ENCODE measurements at places on chromosomes 5 and 9.

DNA sequence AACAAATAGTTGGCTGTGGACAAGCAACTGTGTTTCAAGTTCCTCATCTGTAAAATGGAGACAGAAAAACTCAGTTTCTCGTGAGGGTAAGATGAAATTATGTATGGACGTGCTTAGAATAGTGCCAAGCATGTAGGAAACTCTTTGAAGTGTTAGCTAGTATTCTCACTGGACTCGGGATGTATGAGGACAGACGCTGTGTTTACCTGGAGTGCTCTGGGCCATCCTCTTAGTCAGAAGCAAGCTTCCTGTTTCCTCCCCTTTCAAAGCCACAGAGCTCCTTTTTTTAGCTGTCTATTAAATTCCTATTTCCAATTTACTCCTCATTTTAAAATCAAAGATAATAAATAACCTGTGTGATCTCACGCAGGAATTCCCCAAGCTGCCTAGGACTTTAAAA is 23.8 kb upstream of the IQGAP2 start:
- DNase-seq, result no peak

- no peak for DNase-seq
Observed at GRCh38 chr5:173691931-173692330, 75.5 kb upstream of the BOD1 start.

DNA sequence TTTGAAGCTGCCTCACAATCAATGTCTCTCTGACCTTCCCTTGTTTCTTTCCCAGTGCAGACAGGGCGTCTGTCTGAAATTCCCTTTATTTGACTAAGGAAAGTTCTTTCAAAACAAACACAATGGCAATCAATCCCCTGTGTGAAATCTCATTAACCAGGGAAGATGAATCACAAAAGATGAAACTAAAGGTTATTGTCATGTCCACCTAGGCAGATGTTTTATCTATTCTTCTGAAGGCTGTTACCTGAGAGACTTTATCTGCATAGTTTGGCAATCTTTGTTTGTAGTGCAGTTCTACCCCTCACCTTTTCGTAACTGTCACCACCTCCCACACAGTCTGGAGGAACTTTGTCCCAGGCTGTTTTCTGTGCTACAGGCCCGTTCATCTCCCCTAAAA is 217.5 kb upstream of the RIOK2 start:
- no peak for DNase-seq

DNA sequence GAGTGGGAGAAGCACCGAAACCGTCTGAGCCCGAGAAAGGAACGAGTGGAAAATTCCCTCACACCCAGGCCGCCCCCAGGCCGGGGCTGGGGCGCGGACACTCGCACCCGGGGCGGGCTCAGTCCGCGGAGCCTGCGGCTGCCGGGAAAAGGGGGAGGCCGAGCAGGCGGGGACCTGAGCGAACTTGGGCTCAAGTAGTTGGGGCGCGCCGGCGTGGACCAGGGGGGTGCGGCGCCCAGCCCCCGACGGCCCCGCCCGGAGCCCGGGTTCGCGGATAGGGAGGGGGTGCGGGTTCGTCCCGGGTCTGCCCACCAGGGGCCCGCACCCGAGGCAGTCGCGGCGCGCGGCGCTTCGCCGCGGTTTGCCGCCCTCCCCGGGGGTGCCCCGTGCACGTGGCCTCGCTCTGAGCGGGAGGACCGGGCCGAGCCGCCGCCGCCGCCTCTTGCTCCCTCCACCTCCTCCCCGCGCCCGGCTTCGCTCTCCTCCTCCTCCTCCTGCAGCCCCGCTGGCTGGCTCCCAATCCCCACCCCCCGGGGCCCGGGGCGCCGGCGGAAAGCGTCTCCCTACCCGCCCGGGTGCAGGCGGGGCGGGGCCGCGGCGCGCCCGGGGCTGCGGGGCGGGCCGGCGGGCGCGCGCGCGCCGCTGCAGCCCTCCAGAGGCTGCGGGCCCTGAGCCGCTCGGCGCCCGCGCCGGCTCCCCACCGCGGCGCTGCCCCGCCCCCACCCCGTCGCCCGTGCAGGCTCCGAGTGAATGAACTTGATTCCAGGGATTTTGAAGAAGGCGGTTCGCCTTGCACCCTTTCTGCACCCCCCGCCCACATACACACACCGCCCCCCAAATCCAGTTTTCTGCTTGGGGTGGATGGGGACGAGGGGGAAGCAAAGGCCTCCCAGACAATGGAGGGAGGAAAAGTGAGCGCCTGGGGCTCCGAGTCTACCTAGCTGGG is 1.3 kb upstream of the NFIB start:
- DNase-seq, result peak; percentile 96

- no peak for DNase-seq
Observed at GRCh38 chr5:139565411-139566305, 4.5 kb downstream of the UBE2D2 start.

DNA sequence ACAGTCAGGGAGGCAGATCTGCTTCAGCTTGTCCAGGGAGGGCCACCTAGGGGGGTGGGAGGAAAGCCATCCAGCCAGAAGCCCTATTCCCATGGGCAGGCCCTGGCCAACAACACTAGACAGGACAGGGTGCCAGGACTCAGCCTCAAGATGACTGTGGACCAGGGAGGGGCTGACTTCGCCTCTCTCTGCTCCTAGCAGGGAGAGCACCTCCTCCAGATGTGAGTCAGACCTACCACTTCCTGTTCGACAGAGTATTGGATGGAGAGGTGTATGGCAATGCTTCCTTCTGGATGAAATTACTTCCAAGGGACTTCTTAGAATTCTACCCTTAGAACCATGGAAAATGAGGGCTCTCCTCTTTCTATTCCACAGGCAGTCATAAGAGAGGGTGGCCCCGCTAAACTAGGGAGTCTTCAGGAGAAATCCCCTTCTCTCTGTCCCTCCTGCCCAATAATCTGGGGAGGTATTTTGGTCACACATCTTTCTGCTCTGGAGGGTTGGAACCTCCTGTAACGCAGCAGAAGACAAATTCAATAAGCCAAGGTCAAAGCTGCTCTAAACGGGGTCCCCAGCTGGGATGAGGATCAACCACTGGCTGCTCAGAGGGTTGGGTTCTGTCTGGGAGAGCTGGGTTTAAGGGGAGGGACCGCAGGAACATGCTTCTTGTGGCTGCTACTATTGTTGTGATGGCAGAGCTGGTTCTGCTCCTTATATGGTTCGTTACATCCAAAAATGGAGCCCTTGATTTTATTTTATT is 23.2 kb upstream of the RCL1 start:
- DNase-seq, result no peak

- DNase-seq, result no peak
Observed at GRCh38 chr9:125654121-125654520, 52.9 kb downstream of the MAPKAP1 start.

DNA sequence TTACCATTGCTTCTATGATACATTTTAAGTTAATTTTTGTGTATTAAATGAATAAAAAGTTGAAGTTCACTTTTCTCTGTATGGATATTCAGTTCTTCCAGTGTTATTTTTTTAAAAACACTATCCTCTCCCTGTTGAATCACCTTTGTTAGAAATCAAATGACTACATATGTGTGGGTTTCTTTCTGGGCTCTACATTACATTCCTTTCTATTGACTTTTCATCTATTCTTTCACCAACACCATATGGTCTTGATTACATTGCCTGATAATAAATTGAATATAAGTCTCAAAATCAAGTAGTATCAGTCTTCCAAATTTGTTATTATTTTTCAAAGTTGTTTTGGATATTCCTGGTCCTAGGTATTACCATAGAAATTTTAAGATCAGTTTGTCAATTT is 7.3 kb upstream of the RASEF start:
- no peak for DNase-seq

- no peak for DNase-seq
Observed at GRCh38 chr5:17794815-17795214, 160.6 kb downstream of the TAF11L14 start.

- peak; percentile 46 for DNase-seq
Observed at GRCh38 chr5:1444361-1445189, 665 bp downstream of the SLC6A3 start.

- no peak for DNase-seq
Observed at GRCh38 chr5:124160265-124160664, 586.2 kb downstream of the ZNF608 start.

DNA sequence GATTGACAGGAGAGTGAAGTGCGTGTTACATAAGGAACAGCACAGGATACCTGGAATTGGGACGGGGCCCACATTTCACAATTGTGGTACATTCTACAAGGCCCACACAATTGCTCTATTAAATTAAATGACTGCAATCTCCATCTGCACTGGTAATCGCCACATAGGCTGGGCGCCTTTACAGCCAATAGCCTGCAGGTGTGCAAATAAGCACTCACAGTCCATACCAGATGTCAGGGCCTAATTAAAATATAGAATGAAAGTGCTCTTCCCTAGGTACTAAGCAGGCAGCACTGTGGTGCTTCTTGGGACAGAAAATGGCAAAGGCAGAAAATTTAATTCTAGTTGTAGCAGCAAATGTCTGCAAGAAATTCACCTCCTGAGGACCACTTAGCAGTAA is 82.7 kb downstream of the ATP10B start:
- no peak for DNase-seq

- no peak for DNase-seq
Observed at GRCh38 chr5:106277540-106278096, 1393.1 kb downstream of the EFNA5 start.
